M059J (cell line): ENCODE measurements at places on chromosomes 12 and 14.

DNA sequence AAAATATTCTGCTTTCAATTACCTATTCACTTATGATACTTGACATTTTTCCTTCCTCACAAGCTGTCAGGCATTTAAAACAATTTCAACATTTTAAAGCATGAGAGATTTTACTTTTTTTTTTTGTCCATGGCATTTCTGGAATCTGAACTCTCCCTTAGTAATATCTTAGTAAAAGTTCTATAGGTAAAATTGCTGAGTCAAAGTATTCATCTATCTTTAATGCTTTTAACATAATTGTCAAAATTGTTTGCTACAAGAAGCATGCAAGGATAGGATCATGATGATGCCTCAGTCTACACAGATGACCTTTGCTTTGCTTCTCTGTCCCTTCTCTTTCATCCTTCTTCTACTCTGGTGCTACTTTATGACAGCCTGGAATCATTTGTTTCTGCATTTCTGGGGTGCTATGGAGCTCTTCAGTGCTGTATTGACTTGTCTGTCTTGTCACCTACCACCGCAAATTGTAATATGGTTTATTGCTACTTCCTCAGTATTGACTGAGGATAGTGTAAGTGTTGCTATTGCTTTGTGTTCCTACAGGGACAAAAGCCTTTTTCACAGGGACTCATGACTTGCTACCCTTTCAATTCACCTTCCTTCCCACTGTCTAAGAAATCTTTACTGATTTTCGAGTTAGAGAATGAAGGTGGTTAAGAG, 589.8 kb upstream of the ATP2B1 start:
- DNase-seq = no peak

DNA sequence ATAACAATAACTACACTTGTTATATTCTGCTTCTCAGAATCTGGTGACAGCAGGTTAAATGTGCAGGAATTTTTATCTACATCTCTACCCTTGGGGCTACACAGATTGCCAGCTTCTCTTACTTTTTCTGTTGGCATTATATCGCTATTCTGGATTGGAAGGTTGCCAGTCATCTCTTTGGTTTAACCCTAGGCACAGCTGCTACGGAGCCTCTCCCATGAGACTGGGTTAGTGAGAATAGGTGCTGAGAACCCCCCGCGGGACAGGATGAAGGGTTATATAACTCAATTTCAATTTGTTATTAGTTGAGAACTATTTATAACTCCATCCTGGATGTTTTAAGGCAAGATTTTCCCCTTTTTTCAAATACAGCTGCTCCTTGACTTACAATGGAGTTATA, 73.1 kb downstream of the ACADS start:
- DNase-seq = no peak

- DNase-seq = no peak
Observed at GRCh38 chr14:78975734-78976133, 805.6 kb downstream of the NRXN3 start.

DNA sequence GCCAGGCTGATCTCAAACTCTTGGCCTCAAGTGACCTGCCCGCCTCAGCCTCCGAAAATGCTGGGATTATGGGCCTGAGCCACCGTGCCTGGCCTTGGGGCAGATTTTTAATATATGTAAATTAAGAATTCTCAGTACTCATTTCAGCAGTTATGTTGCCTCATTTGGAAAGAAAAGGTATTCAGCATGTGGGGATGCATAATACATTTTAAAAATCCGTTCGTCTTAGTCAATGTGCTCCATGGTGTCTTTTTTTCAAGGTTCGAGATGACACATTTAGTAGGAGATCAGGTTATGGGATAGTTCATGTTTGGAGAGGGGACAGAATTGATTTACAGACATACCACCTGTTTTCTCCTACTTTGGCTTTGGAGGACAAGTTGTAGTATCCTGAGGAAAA, 10.2 kb downstream of the SYNE2 start:
- no peak for DNase-seq

- peak; percentile 52 for DNase-seq
Observed at GRCh38 chr12:108850854-108851573, 6.4 kb downstream of the SSH1 start.

DNA sequence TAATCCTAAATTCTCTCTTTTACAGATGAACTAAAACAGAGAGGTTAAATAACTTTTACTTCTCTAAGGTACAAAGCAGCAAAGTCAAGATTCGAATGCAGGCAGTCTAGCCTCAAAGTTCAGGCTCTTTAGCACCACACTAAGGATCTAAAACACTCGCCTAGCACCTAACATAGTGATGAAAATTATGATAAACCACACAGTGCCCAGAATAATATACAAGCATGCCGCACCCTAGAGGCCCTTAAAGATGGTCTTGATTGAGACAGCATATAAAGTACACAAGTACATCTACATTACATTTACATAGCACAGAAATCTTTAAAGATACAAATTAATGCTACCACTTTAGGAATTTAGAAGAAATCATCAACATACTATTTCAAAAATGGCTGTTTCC, 207.0 kb downstream of the MED13L start:
- no peak for DNase-seq

DNA sequence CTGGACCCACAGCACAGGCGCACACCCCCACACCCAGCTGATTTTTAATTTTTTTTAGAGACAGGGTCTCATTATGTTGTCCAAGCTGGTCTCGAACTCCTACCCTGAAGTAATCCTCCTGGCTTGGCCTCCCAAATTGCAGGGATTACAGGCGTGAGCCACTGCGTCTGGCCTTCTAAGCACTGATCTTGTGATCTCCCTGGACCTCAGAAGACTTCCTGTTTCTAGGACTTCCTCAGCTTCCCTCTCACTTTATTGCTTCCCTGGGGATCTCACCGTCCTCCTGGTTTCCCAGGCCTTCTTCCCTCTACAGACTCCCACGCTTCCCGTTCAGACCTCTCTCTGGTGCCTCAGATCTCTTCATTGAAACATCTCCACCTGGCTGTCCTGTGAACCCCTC, 13.8 kb downstream of the ZNF839 start:
- DNase-seq = no peak
